ENCODE measurements at places on chromosomes 2 and 18. TPM values are rescaled to one million over a fixed set of nuclear protein-coding genes. Genes with fewer than 3 reads are reported as not detected.
A peak's percentile ranks its signal among the peaks of the same experiment; 100 is the strongest.

Gene DHX57
- total RNA-seq: 27.0 TPM

- DNase-seq: no peak
- H3K36me3 ChIP-seq: no peaks in the 10 kb centered on the region
- H3K4me3 ChIP-seq: peak overlapping the region; percentile 86
- no peak overlapping the region for H3K27ac ChIP-seq
Observed at GRCh38 chr2:172736424-172737174, 954 bp downstream of the RAPGEF4 start.

GRCh38 chr2:17815468-17816184, 634 bp upstream of the MSGN1 start:
- DNase-seq: no peak
- H3K4me1 ChIP-seq: no peaks in the 10 kb centered on the region
- H3K4me3 ChIP-seq: no peak overlapping the region
- H3K27ac ChIP-seq: no peak overlapping the region
- H3K27me3 ChIP-seq: no peaks in the 10 kb centered on the region

DNA sequence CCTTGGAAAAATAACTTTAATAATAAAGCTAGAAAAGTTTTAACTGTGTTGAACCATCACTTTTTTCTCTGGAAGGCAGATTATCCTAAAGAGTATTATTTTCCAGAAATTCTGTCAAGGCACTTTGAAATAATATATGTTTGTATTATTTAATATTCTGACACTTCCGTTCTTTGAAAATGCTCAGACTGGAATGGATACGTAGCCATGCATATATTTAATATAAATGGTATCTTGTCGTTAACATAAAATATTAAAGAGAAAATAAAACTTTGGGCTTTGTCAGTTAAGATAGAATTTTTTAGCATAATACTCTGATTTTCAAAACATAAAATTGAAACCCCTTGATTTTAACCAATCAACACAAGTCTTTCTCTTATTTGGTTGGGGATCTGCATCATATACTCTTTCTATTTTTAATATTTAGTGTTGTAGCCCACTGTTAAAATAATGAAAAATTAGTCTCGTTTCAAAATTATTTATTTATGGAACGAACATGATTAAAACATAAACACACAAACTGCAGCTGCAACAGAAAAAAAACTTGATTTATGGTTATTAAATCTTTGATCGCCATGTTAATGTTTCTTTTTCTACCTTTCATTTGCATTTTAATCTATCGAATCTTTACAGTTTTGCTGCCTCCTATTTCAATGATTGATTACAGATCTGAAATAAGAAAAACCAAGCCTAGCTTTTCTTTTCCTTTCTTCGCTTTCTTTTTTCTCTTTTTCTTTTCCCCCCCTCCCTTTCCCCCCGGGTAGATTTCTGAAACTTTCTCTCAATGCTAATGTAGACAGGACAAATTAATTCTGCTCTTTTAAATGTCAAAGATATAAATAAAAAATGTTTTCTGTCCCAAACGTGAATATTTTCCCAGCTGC, 145.5 kb downstream of the MEIS1 start:
- H3K4me3 ChIP-seq: peak overlapping the region; percentile 81
- H3K27me3 ChIP-seq: peaks cover 25% of the 10 kb centered on the region
- H3K36me3 ChIP-seq: no peaks in the 10 kb centered on the region
- H3K4me1 ChIP-seq: peaks cover 15% of the 10 kb centered on the region

DNA sequence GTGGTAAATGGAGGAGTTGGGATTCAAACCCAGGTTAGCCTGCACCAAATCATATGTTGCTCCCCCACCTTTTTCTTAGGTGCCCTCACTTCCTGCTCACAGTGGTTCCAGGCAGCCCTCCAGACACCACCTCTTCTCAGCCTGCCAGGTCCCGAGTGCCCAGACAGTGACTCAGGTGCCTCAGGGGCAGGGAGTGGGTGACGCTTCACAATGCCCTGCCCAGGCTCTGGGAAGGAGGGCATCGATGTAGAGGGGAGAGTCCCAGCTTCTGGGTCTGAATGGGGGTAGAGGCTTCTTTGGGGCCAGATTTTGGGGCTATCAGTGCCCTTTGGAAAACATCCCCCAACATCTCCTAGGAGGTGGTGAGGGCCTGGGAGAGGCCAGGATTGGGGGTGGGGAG, 5.2 kb upstream of the DNAJB2 start:
- H3K27ac ChIP-seq: no peak overlapping the region
- peaks cover 12% of the 10 kb centered on the region for H3K27me3 ChIP-seq

DNA sequence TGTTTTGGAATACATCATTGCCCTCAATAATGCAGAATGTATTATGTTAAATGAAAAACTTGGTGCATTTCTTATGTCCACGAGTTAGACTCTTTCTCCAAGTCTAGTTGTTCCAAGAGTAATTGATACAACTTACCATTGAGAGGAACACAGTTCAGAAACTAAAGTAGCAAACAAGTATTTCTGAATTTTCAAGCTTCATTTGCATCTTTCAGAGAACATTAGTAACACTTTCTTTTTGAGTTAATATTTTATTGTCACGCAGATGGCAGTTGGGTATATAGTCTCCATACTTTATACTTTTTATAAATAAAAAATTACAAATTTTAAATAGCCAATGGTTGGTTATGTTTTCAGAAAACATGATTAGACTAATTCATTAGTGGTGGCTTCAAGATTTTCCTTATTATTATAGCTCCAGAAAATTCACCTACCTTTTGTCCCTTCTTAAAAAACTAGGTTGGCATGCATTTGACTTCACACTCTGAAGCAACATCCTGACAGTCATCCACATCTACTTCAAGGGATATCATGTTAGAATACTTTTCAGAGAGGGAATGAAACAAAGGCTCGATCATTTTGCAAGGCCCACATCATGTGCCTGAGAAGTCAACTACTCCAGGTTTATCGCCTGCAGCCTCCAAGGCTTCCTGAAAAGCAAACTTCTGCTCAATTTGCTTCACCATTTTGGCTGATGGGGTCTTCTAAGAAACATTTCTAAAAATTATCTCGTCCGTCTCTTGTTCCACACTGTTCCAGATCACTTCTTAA, 29.9 kb downstream of the LYPD6B start:
- H3K4me3 ChIP-seq: no peak overlapping the region
- DNase-seq: no peak
- no peaks in the 10 kb centered on the region for H3K36me3 ChIP-seq

DNA sequence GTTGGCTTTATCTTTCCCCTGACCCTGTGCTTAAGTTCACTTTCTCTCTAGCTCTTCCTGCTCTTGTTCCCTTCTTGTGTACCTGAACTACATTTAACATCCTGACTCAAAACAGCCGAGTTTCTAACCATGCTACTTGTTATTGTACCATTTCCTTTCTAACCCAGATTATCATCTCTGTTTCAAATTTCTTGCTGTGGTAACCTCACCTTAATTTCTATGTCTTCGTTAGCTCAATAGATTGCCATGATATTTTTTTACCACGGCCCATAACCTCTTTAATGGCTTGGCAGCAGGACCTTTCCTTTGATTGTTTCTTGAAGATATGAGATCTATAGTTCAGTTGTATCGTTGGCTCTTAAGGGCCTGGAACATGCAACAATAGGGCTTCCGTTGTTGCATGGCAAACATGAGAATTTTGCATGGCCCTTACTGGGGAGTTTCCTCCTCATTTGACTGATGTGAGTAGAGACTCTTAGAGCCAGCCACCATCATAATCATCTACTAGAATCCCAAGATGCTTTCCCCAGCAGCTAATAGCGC, 11.1 kb downstream of the CFAP36 start:
- peaks cover 1% of the 10 kb centered on the region for H3K27me3 ChIP-seq
- H3K27ac ChIP-seq: no peak overlapping the region
- peak overlapping the region; percentile 2 for H3K4me3 ChIP-seq
- H3K4me1 ChIP-seq: peaks cover 7% of the 10 kb centered on the region

DNA sequence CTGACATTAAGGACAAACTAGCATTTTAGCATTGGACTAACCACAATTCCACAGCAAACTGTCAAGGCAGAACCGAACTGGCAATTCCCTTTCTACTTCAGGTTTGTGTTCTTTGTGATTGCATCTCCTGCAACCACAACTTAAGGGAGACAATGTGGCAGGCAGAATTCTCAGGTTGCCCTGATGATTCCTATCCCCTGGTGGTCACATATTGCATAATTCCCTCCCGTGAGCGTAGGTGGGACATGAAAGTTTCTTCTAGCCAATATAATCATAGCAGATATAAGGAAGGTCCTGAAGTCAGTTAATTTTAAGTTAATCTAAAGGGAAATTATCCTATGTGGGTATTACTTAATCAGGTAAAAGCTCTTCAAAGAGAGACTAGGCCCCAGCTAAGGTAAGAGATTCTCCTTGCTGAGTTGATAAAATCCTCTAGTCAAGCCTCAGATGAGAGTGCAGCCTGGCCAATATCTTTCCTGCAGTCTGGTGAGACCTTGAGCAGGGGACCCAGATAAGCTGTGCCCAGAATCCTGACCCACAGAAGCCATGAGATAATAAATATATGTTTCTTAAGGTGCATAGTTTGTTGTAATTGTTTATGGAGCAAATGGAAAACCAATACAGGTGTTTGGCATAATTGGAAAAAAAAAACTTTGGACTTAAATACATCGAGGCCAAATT, 45.9 kb upstream of the TNP1 start:
- H3K4me1 ChIP-seq: no peaks in the 10 kb centered on the region
- DNase-seq: no peak
- peaks cover 1% of the 10 kb centered on the region for H3K27me3 ChIP-seq
- no peak overlapping the region for H3K4me3 ChIP-seq

DNA sequence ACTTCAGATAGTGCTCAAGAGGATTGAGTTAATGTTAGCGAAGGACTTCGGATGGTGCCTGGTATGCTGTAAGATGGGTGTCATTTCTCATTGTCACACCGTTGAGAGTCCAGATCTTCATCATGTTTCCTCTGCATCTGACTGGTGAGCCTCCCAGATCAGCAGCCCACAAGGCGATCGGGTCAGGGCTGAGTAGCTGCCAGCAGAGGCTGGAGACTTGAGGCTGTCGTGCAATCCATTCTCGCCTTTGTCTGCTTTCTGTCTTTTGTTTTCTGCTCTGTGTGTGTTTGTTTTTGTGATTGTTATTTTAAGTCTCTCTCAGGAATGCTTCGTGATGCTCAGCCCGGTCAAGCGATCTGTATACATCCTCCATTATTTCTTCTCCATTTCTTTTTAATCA, 95.8 kb downstream of the TGOLN2 start:
- H3K27ac ChIP-seq: peak overlapping the region; percentile 50
- no peak for DNase-seq
- peaks cover 49% of the 10 kb centered on the region for H3K4me1 ChIP-seq
- H3K27me3 ChIP-seq: peaks cover 21% of the 10 kb centered on the region
- H3K36me3 ChIP-seq: peaks cover 15% of the 10 kb centered on the region

DNA sequence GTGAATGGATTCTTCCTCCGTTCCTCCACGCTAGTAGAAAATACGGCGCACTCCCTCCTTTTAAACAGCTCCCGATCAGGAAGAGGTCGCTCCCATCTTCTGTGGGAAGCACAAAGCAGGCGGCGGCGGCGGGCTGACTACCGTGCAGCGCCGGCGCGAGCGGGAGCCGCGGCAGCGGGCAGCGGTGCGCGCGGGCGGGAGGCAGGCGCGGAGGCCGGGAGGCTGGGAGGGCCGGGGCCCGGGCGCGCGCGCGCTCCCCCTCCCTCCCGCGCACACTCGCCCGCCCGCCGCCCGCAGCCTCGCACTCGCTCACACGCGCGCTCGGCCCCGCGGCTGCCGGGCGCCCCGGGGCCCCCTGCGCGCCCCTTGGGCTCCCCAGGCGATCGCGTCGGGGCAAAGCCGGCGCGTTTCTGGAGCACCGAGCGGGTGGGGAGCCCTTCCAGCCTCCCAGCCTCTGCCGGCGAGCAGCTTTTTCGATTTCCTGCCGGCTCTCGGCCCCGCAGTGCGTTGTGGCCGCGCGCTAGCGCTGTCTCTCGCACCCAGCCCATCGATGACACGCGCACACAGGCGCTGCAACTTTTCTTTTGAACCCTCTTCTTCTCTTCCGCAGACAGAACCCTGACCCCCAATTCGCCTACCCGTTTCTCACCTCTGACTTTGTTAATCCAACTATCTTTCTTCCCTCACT, at the start of gene SLC8A1:
Gene SLC8A1, minus strand, starts transcription at position 173 of the 688 bp plus-strand sequence.
- peaks cover 14% of the 10 kb centered on the region for H3K4me1 ChIP-seq
- H3K4me3 ChIP-seq: peak within 1 kb of the TSS; percentile 95
- peak; percentile 55 for DNase-seq
- H3K27me3 ChIP-seq: peaks cover 17% of the 10 kb centered on the region

- DNase-seq: no peak
- H3K27ac ChIP-seq: no peak overlapping the region
- H3K4me1 ChIP-seq: peaks cover 9% of the 10 kb centered on the region
- H3K27me3 ChIP-seq: peaks cover 5% of the 10 kb centered on the region
- H3K4me3 ChIP-seq: no peak overlapping the region
Observed at GRCh38 chr18:79684283-79684631, 4.7 kb downstream of the CTDP1 start.

DNA sequence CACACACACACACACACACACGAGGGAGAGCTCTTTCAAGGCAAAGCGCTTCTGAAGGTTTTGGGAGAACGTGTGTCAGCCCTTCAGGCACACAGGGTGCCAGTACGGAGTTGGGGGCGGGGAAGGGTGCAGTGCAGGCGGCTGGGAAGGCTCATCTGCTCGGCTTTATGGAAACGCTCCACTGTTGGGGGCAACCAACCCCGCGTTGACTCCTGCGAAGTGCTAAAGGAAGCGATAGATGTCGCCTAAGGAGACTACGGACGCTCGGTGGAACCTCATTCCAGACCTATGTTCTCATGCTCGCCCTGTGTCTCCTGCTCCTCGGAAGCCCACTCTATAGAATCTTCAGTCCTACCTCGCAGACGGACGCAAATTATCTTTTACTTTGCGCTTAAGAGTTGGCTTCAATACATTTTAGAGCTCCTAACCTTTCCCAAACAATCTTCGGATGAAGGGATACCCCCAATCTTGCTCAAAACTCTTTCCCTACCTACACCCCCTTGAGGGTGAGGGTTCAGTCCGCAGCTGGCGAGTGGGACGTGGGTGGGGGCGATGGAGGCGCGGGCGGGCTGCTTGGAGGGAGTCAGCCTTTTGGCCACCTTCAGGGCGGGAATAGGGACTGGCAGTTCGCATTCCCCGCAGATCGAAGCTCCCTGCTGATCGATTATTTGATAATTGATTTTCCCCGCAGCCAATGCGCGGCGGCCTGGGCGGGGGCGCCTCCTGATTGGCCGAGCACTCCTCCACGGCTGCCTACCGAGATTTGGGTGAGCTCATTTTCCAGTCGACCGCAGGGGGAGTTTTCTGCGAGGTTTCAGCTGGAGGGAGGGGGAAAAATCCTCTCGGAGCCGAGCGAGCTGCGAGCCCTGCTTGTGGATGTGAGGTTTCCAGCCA, 1.9 kb upstream of the MEIS1 start:
- peak overlapping the region; percentile 94 for H3K4me3 ChIP-seq
- H3K27me3 ChIP-seq: peaks cover 19% of the 10 kb centered on the region
- H3K36me3 ChIP-seq: no peaks in the 10 kb centered on the region
- peak; percentile 89 for DNase-seq
- peak overlapping the region; percentile 98 for H3K27ac ChIP-seq

DNA sequence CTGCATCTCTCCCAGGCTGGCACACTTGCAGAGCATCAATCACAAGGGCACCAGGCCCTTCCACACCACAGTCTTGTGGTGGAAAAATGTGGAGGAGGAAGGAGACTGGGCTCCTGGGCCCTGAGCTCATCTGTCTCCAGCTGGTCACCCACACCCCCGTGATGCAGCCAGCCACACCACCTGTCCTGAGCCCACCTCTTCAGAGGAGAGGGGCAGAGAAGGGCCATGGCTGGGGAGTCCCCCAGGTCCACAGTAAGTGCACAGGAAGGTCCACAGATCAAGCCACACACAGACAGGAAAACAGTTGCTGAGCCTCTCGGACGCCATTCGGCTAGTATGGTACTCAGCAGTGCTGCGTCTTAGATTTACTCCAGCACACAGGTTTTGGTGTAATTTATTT, 203.5 kb upstream of the SALL3 start:
- H3K27ac ChIP-seq: no peak overlapping the region
- H3K27me3 ChIP-seq: peaks cover 21% of the 10 kb centered on the region
- H3K4me3 ChIP-seq: no peak overlapping the region
- H3K4me1 ChIP-seq: no peaks in the 10 kb centered on the region

Measured in endothelial cell (in vitro differentiated cells).